ENCODE measurements at places on chromosomes 16 and 17.

GRCh38 chr16:85788819-85789218 lies 10.5 kb downstream of the EMC8 start:
- no peak for DNase-seq

DNA sequence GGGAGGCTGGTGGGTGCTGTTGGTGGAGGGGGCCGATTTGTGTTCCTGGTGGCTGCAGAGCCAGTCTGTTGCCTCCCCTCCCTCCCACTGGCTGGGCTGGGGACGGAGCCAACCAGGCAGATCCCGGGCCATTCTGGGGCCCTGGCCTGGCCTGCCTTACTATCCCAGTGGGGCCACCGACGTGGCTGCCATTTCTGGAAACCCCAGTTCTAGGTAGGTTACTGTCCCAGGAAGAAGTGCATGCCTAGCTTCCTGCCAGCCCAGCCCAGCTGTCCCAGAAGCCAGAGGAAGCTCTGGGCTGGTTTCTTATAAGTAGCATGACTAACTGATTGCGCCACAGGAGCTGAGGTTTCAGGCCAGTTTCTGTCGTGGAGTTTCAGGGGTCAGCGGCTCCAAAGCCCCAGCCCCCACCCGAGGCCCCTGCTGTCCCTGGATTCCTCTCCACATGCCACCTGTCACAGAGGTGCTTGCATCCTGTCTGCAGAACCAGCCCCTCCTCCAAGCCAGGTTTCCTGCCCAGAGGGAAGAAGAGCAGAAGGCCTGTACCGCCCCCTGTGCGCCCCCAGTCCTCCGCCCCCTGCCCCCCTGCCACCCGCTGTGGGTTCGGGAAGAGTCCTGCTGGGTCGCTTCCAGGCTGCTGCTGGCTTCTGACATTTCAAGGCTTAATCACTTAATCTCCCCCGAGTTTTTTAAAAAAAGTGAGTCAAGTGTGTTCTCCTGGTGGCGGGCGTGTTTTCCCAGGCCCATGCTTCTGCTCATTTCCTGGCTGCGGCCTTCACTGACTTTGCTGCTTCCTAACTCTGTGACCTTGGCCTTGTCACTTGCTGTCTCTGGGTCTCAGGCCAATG lies 13.2 kb downstream of the IL4R start:
- DNase-seq, result no peak

DNA sequence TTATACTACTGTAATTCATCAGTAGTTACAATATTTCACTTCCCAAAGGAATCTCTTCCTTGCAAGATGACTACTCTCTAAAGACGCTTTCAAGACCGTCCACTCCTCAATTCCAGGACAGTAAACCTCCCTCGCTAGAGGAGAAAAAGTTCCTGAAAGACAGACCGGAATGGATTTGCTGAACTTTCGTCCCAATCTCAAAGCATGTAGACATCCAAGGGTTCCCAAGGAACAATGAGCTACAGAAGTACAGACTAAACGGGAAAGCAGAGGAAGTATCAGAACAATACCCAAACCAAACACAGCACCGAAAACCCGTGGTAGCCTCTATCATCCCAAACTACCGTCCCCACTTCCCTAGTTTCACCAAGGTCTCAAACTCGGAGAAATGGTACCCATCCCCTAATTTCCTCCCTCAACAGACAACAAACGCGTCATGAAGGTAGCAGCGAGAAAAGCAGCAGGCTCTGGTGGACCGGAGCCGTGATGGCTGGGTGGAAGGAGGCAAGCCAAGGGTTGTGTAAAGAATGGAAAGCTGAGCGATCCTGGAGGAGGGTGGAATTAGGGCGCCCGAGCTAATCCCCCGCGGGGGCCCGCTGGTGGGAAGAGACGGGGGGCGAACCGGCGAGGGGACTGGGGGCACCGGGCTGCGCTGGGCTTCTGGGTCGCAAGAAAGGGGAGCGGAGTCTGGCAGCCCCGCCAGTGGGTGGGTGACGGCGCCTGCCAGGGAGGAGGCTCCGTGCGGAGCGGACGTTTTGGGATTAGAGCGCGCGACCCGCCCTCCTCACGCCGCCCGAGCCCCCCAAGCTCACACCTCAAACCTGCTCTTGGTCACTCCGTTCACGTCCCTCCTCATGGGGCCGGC lies 647 bp downstream of the FBXL20 start:
- no peak for DNase-seq

- no peak for DNase-seq
Observed at GRCh38 chr16:88793251-88793954, 8.4 kb upstream of the PIEZO1 start.

DNA sequence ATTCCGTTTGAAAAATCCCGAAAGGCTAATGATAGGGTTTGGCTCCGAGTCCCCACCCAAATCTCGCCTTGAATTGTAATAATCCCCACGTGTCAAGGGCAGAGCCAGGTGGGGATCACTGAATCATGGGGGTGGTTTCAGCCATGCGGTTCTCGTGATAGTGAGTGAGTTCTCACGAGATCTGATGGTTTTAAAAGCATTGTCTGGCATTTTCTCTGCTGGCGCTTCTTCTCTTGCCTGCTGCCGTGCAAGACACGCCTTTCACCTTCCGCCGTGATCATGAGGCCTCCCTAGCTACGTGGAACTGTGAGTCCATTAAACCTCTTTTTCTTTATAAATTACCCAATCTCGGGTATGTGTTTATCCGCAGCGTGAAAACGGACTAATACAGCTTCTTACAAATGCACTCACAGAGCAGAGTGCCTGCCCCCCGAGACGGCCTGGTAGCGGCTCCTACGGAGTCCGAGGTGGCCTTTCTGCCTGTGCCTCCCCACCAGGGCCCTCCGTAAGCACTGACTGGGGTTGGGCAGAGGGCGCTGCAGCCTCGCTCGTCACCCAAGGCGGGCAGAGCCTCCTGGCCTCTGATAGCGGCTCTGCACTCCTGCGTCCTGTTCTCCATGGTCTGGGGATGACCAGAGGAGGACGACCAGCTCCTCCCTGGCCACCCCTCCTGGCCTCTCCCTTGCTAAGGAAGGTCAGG lies 131.7 kb downstream of the FOXL1 start:
- DNase-seq, result no peak

DNA sequence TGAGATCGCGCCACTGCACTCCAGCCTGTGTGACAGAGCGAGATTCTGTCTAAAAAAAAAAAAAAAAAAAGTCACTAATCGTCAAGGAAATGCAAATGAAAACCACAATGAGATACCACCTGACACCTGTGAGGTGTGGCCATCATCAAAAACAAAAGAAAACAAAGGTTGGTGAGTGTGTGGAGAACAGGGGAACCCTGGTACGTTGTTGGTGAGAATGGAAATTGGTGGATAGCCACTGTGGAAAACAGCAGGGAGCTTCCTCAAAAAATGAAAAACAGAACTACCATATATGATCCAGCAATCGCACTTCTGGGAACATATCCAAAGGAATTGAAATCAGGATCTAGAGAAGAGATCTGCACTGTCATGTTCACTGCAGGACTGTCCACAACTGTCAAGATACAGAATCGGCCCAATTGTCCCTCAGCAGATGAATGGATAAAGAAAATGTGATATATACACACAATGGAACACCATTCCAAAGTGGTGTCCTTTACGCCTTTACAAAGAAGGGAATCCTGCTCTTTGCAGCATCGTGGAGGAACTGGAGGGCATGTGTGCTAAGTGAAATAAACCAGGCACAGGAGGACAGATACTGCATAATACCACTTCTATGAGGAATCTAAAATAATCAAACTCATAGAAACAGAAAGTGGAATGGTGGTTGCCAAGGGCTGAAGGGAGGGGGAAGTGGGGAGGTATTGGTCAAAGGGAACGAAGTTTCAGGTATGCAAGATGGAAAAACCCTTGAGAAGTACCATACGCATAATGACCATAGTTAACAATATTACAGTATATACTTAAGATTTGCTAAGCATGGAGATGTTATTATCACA lies 63.5 kb upstream of the PLCG2 start:
- no peak for DNase-seq

DNA sequence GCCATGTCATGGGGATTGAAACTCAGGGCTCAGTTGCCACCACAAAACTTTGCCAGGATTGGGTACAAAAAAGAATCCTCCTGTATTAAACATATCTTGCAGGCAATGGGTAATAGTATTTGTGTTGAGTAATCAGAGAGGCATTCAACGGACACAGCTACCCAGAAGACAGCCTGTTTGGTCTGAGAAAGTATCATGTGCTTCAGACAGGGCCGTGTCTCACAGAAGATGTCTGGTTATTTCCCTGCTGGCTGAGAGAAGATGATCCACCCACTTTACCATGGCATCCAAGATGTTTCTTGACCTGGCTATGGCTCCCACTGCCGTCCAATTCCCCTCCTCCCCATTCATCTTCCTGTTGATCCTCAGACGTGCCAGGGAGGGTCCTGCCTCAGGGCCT lies 304.3 kb upstream of the XYLT1 start:
- no peak for DNase-seq

DNA sequence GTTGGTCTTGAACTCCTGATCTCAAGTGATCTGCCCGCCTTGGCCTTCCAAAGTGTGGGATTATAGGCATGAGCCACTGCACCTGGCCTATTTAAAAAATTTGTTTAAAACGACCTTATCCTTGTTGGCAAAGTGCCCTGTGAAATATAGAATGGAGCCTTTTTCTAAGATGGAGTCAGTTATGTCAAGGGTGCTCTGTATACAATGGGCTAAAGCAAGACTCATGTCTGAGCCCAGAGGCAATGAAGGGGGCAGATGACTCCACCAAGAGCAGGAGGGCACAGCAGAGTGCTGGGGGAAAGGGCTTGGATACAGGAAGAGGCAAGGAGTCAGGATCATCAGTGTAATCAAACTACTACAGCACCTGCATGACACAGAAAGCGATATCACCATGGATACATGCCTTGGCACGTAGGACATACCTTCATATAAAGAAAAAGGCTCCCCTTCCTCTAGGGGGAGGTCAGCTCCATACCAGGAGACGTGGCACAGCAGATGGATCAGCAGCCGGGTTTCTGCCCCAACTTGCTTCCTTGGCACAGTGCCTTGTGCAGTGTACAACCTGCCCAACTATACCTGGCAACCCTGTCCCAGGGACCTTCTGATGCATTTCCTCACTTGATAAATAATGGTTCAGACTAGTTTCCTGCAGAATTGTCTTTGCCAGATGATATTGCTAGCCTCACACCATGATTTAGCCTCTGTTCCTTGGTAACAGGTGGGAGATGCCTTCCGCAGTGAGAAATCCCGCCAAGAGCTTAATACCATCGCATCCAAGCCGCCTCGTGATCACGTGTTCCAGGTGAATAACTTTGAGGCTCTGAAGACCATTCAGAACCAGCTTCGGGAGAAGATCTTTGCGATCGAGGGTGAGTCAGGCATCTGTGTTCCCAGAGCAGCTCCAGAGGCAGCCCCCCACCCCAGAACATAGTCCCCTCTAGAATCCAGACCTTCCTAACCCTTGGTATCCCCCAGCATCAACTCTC lies 15.3 kb downstream of the ITGAM start:
- no peak for DNase-seq

DNA sequence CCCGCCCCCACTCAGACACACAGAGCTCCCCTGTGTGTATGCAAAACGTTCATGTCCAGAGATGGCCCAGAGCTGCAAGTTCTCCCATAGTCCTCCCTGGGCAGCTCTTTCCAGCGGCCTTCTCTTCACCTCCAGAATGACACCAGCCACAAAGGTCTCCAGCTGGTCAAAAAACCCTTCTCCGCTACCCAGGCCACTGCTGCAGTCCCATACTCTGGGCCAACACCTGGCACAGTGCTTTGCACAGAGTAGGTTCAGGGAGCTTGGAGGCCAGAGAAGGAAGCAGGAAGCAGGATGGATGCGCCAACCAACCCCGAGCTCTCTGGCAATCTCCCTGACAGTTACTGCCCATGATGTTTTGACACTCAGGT lies 1.1 kb upstream of the STAT5B start:
- DNase-seq, result no peak
